ENCODE measurements at places on chromosomes 3 and 15. TPM values are rescaled to one million over a fixed set of nuclear protein-coding genes. Genes with fewer than 3 reads are reported as not detected.

The CCDC51 gene
- 11.8 TPM for total RNA-seq

The PATL2 gene
- 2.6 TPM for total RNA-seq

The ENTPD3 gene
- total RNA-seq: 2.3 TPM

The ALDH1A3 gene
- 3.8 TPM for total RNA-seq

The CP gene
- 7.1 TPM for total RNA-seq

The SV2B gene
- total RNA-seq: 0.17 TPM

The TGM5 gene
- total RNA-seq: not detected

The RHOA gene
- total RNA-seq: 506 TPM

The CCR3 gene
- total RNA-seq: not detected

The SKIL gene
- total RNA-seq: 16.9 TPM

The CCRL2 gene
- 10.9 TPM for total RNA-seq

The GPR149 gene
- not detected for total RNA-seq

The PRICKLE2 gene
- total RNA-seq: 7.6 TPM

The RAB6B gene
- total RNA-seq: 2.6 TPM

The MYL3 gene
- 1.7 TPM for total RNA-seq
